Activated T-cell treated with anti-CD3 and anti-CD28 coated beads, Interleukin-2, amount 50 U/mL, for 72 hours (primary cell): ENCODE measurements at places on chromosomes 2 and 18. TPM values are rescaled to one million over a fixed set of nuclear protein-coding genes. Genes with fewer than 3 reads are reported as not detected.
A peak's percentile ranks its signal among the peaks of the same experiment; 100 is the strongest.

DNA sequence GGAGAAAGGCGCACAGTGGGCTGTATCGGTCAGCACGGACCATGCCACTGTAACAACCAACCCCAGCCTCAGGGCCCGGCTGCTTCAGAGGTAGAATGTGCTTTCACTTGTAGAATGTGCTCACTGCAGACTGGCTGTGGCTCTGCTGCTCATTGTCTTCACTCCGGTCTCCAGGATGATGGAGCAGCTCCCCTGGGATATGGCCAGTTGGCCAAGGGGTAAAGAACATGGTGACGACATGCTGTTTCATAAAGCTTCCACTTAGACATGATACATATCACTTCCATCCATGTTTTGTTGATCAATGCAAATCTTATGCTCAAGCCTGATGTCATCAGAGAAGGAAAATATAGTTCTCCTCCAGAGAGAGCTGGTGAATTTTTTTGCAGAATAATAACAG lies 127.7 kb downstream of the SMAD2 start:
- no peaks in the 10 kb centered on the region for H3K4me1 ChIP-seq
- no peak for DNase-seq

- H3K27me3 ChIP-seq: peaks cover 12% of the 10 kb centered on the region
- no peaks in the 10 kb centered on the region for H3K36me3 ChIP-seq
- DNase-seq: no peak
- H3K4me1 ChIP-seq: no peaks in the 10 kb centered on the region
- H3K4me3 ChIP-seq: no peak overlapping the region
These were observed 47.9 kb downstream of the DCDC2C start for GRCh38 chr2:3751251-3751650.

DNA sequence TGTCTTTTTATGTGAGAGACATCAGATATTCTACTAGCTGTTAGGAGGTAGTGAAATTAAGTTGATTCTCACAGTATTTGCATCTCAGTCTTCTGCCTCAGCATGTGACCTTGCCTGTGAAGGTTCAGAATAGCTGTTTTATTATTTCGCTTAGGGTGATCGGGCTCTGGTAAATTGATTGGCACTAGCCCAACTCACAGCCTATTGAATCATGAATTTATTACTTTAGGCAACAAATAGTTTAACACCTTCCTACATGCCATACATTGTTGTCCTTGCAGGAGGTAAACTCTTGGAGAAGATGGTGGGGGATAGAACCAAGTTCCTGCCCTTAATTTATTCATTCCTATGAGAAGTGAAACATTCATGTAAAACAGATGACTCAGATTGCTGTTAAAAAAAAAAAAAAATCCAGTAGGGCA lies 101.9 kb downstream of the GPD2 start:
- H3K4me3 ChIP-seq: peak overlapping the region; percentile 13
- H3K4me1 ChIP-seq: peaks cover 34% of the 10 kb centered on the region
- no peak for DNase-seq
- H3K27ac ChIP-seq: no peak overlapping the region

GRCh38 chr18:46449033-46449432 lies 208.0 kb downstream of the LOXHD1 start:
- no peaks in the 10 kb centered on the region for H3K4me1 ChIP-seq
- peaks cover 16% of the 10 kb centered on the region for H3K27me3 ChIP-seq
- no peak overlapping the region for H3K4me3 ChIP-seq
- H3K27ac ChIP-seq: no peak overlapping the region
- no peaks in the 10 kb centered on the region for H3K36me3 ChIP-seq

DNA sequence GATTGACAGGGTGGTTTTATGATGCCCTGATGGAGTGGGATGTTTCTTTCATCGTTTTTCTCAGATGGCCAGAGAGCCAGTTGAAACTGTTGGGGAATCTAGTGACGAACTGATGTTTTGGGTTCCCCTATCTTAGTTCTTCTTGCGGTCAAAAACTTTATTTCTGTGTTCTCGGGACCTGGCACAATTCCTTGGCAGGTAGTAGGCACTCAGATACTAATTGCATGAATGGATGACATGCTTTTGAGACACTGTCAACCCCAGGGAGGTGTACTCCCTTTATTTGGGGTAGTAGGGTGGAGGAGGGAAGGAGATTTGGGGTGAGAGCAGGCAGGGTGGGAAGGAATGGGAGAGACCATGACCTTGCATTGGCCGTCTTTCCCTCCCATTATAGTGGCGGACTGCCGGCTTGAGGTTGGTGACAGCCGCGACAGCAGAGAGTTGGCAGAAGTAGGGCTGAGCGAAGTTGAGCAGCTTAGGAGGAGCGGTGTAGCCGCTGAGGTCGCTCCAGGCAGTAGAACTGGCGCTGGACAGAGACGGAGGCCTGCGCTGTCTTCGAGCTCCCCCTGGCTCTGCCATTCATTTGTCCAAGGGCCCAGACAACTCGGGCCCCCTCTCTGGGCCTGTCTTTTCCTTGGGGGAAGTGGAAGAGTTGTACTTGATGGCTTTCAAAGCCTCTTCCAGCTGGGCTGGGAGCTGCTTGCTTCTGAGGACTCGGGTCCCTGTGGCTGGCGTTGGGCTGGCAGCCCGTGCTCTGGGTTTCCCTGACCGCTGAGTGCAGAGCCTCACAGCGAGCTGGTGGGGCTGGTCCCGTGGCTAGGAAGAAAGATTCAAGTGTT lies 2.6 kb downstream of the TET3 start:
- peak; percentile 66 for DNase-seq
- H3K27me3 ChIP-seq: no peaks in the 10 kb centered on the region
- H3K4me3 ChIP-seq: peak overlapping the region; percentile 89
- H3K4me1 ChIP-seq: peaks cover 67% of the 10 kb centered on the region
- H3K27ac ChIP-seq: peak overlapping the region; percentile 87

PDCD1 gene
- 15.7 TPM for total RNA-seq

DNA sequence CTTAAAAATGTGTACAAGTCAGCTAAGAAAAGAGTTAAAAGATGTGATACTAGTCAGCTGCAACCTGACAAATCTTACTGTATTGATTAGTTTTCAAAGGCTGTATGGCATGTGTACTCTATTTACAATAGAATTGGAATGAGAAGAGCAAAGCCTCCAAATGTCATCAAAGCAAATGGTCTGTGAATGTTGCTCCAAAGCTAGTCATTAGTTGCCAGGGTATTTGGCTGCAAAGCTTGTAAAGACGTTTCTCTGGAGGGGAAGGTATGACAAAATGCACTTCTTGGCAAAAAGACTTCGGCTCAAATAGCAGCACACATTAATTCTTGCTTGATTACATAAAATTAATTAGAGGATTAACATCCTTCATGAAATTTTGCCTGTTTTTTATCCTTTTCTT lies 59.3 kb downstream of the ETAA1 start:
- H3K27me3 ChIP-seq: no peaks in the 10 kb centered on the region
- DNase-seq: no peak
- H3K36me3 ChIP-seq: no peaks in the 10 kb centered on the region
- H3K4me3 ChIP-seq: no peak overlapping the region
- no peaks in the 10 kb centered on the region for H3K4me1 ChIP-seq

DNA sequence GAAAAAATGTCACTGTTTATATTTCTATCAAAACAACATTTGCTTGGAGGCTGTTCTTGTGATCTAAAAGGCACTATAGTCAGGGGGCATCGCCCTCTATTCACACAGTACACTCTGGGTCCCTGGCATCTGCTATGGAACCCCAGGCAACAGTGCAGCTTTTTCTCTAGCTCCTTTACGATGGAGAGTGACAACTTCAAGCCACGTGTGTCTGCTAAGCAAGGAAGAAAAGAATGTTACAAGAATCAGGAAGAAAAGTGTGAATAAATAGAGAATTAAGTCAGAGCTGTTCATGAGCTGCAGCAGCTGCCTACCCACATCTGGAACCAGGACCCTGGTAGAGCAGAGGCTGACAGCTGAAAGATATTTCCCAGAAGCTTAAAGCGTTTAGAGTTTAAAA lies 11.2 kb downstream of the RND3 start:
- no peak for DNase-seq
- H3K27me3 ChIP-seq: peaks cover 6% of the 10 kb centered on the region
- no peaks in the 10 kb centered on the region for H3K36me3 ChIP-seq
- H3K4me1 ChIP-seq: no peaks in the 10 kb centered on the region
- no peak overlapping the region for H3K27ac ChIP-seq

DNA sequence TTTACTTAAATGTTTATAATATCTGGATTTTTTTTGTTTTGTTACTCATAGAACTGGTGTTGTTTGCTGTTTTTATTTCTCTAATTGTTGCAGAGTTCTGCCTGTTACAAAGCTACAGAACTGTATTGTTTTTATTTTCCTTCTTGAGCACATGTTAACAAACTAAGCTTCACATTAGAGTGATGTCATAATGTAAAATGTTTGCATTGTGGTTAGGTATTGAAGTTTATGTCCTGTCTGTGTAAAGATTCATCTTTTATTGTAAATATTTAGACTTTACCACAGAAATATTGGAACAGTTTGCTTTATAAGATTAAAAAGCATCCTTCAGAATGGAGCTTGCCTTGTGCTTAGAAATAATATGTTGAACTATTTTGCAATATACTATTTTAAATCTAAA lies 67.7 kb downstream of the CLIP4 start:
- DNase-seq: no peak
- H3K27me3 ChIP-seq: no peaks in the 10 kb centered on the region
- H3K4me3 ChIP-seq: no peak overlapping the region
- H3K36me3 ChIP-seq: peaks cover 3% of the 10 kb centered on the region
- H3K27ac ChIP-seq: no peak overlapping the region

DNA sequence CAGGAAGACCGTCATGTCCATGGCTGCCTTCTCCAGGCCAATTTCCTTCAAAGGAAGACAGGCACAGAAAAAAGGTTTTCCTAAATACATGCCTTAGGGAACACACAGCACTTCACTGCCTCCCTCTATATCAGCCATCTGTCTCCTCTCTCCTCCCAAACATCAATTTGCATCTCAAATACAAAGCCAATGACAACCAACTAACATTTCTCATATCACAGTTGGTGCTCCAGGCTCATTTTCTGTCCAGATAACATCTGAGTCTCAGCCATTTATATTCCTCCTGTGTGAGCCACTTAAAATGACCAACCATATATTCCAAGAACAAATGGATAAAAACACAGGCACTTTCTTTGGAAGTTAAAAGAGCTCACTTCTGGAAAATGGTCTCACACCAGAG lies 62.5 kb upstream of the ACAA2 start:
- H3K27ac ChIP-seq: no peak overlapping the region
- DNase-seq: no peak
- no peak overlapping the region for H3K4me3 ChIP-seq
- no peaks in the 10 kb centered on the region for H3K36me3 ChIP-seq

- DNase-seq: no peak
- no peak overlapping the region for H3K27ac ChIP-seq
- no peak overlapping the region for H3K4me3 ChIP-seq
- no peaks in the 10 kb centered on the region for H3K36me3 ChIP-seq
These were observed 107.1 kb upstream of the TPO start for GRCh38 chr2:1306014-1306686.

RPRM gene
- total RNA-seq: not detected

DNA sequence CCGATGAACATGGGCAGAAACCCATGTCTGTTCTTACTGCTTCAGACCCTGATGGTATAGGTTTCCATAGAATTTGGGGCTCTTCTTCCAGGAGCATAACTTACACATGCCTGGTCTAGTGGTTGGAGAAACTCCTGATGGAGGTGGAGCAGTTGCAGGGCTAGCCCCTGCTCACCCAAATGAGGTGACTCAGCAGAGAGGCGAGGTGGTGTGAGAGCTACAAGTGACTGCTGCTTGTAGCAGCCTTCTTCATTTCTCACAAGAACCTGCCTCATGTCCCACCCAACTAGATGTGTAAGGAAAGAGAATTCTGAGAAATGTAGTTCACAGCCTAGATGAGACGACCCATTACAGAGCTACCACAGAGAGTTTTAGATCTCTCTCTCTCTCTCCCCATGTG lies 105.3 kb downstream of the ZNF407 start:
- no peak overlapping the region for H3K4me3 ChIP-seq
- H3K36me3 ChIP-seq: no peaks in the 10 kb centered on the region
- H3K27me3 ChIP-seq: no peaks in the 10 kb centered on the region
- no peak for DNase-seq

- no peak overlapping the region for H3K27ac ChIP-seq
- no peak overlapping the region for H3K4me3 ChIP-seq
- no peak for DNase-seq
These were observed 35.9 kb upstream of the MYO1B start for GRCh38 chr2:191209340-191209739.

GRCh38 chr2:98751748-98752147 lies 20.8 kb upstream of the MGAT4A start:
- DNase-seq: no peak
- no peak overlapping the region for H3K27ac ChIP-seq
- no peak overlapping the region for H3K4me3 ChIP-seq
- H3K36me3 ChIP-seq: no peaks in the 10 kb centered on the region
- no peaks in the 10 kb centered on the region for H3K27me3 ChIP-seq

MEIS1 gene
- 0.34 TPM for total RNA-seq

DNA sequence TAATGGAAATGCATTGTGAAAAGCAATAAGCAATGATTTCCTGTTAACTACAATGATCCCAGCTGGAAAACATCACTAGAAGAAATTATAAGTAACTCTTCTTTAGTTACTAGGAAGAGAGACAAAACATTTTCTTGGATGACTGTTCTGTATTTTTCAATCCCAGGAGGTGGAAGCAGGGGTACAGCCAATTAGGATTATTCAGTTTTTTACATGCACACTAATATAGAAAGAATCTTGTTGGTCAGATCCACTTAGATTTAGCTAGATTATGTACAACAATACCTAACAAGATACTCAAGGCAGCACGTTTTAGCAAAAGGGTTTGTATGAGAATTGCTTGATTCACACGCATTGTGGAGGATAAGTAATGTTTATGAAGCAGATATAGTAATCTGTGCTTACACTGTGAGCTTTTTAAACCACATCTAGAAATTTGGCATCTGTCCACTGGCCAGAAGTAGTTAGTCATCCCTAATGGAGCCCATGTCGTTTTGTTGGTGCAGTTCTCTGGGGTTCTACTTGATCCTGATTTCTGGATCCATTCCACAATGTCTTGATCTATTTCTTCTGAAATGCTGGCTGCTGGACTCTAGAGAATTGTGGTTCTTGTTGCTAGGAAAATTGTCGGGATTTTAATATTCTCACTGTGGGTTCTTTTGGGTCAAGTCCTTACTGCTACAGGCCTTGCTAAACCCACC lies 199.7 kb downstream of the ADCYAP1 start:
- DNase-seq: no peak
- H3K4me1 ChIP-seq: no peaks in the 10 kb centered on the region
- H3K27ac ChIP-seq: no peak overlapping the region
- H3K27me3 ChIP-seq: no peaks in the 10 kb centered on the region

DNA sequence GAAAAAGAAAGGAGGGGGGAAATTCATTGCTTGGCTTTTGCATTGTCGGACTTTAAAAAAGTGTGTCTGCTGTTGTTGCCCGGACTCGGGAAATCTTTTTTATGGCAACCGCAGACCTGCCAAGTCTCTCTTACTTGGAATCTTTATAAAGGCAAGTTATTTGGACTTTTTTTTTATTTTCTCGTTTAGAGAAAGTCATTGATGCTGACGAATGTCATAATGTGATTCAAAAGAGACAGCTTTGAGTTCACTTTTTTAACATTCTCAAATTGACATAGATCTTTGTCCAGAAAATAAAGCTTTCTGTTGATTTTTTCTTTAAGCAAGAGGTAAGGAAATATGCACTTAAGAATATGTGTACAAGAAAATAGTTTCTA lies 651 bp upstream of the ZNF521 start:
- H3K27me3 ChIP-seq: peaks cover 54% of the 10 kb centered on the region
- H3K4me1 ChIP-seq: peaks cover 16% of the 10 kb centered on the region

GAREM2 gene
- 1.9 TPM for total RNA-seq

HJURP gene
- total RNA-seq: 93.5 TPM

- H3K4me3 ChIP-seq: peak overlapping the region; percentile 95
- peak overlapping the region; percentile 87 for H3K27ac ChIP-seq
- no peaks in the 10 kb centered on the region for H3K27me3 ChIP-seq
- DNase-seq: peak; percentile 67
These were observed 626 bp downstream of the CAPN10 start for GRCh38 chr2:240586919-240587800.

CNPPD1 gene
- total RNA-seq: 54.5 TPM
